NCI-H446 treated with DMSO at 0.1 percent for 48 hours (cell line): ENCODE measurements at places on chromosomes 11 and 22.

- no peak for DNase-seq
Measured at GRCh38 chr11:128473636-128474035, 113.7 kb downstream of the ETS1 start.

GRCh38 chr11:120121336-120121735 is 16.6 kb downstream of the TRIM29 start:
- DNase-seq = no peak

- peak; percentile 95 for DNase-seq
Measured at GRCh38 chr11:694563-695287, at the start of gene DEAF1. TSS of gene DEAF1 (minus strand) at chr11:695222. CDS start at chr11:695047, 175 bp downstream.

- DNase-seq = no peak
Measured at GRCh38 chr11:76214186-76214585, 7.9 kb upstream of the WNT11 start.

GRCh38 chr11:126419801-126420697 is 64.6 kb downstream of the ST3GAL4 start:
- DNase-seq = no peak

GRCh38 chr11:104765401-104766095 is 132.7 kb downstream of the CASP12 start:
- DNase-seq = peak; percentile 36

GRCh38 chr22:46564084-46564714 is 26.8 kb upstream of the CELSR1 start:
- no peak for DNase-seq

DNA sequence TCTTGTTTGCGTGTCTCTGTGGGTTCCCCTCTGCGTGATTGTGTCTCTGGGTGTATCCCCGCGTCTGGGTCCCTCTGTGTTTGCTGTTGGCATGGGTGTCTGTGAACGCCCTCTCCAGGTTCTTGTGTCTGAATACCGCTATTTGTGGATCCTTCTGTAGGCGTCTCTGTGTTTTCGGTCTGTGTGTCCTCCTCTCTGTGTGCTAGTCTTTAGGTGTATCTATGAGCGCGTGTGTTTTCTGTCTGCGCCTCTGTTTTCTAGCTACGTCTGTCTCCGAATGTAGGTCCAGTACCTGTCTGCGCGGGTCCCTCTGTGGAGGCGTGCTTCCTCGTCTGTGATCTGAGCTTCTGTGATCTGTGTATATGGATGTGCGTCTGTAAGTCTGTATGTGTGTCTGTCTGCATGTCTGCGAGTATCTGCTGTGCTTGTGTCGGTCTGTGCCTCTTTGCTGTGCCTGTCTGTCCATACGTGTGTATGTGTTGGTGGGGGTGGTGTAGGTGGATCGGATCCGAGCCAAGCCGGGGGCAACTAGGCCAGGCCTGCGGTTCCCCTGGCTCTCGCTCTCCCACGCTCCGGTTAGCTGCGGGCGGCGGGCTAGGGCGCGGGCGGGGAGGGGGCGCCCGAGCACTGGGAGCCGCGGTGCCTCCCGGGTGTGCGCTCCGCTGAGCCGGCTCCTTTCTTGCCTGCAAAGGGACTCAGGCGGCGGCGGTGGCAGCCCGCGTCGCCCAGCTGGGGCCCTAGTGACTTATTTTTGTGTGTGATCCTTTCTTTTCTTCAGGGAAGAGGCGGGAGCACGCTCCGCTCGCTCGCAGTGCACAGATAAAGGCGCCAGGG is 105.3 kb upstream of the E2F8 start:
- no peak for DNase-seq

DNA sequence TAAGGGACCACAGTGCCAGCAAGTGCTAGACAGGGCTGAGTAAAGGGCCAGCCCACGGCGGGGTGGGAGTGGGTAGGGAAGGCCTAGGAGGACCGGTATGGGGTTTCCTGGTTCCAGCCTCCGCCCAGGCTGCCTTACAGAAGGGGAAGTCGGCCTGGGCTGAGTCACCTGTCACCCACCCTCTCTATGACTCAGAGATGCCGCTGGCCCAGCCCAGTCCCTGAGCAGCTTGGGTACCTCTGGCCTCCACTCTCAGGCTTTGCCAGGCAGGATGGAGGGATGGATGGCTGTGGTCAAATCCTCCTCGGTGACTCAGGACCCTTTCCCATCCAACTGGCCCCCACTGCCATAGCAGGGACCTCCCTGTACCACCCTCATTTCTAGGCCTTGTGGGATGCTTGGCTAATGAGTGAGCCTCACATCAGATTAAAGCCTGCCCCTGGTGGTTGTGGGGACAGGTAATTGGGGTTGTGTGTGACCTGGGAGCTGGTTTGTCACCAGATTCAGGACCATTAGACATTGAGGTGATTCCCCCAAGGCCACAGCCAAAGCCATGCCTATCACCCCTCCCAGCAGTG is 13.9 kb downstream of the SLC35E4 start:
- no peak for DNase-seq

DNA sequence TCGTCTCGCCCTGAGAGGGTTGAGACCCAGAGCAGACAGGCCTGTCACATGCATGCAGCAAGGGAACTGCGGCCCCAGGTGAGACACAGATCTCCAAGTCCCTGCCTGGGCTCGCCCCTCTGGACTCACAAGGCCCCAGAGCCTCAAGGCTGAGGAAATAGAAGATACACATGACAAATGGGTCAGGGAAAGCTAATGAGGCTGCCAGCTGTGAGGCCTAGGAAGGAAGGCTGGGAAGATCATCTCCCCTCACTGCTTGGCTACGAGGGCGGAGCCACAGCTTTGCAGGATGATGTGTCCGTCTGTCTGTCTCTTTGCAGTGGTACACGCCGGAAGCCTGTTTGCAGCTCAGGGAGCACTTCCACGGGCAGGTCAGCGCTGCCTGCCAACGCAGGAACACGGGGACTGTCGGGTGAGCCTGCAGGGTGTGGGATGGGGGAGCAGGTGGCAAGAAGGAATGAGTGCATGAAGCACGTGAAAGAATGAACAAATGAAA is 4.5 kb downstream of the RAB36 start:
- DNase-seq = no peak

- DNase-seq = no peak
Measured at GRCh38 chr11:120060512-120060911, 77.4 kb downstream of the TRIM29 start.

GRCh38 chr11:1478011-1478410 is 8.6 kb downstream of the MOB2 start:
- no peak for DNase-seq
